Urinary bladder (tissue), 4 donors: ENCODE measurements at places on chromosomes 12 and 14. TPM values are rescaled to one million over a fixed set of nuclear protein-coding genes. Genes with fewer than 3 reads are reported as not detected.

Gene PELI2
- 15.9 TPM for total RNA-seq

Gene TAS2R8
- total RNA-seq: 0.58 TPM

Gene TTC9
- 1.7 TPM for total RNA-seq

Gene HAL
- total RNA-seq: not detected

Gene DNAJC22
- 1.0 TPM for total RNA-seq

Gene SERPINA9
- not detected for total RNA-seq

Gene TMEM63C
- 0.85 TPM for total RNA-seq

Gene PAH
- 2.3 TPM for total RNA-seq

Gene ZFYVE1
- 11.9 TPM for total RNA-seq

Gene LBHD2
- not detected for total RNA-seq

Gene KRT79
- total RNA-seq: not detected

Gene APEX1
- 21.2 TPM for total RNA-seq

Gene PLXNC1
- 19.0 TPM for total RNA-seq

Gene SLC38A4
- 8.8 TPM for total RNA-seq

Gene DTX1
- 3.3 TPM for total RNA-seq

Gene NRL
- 0.85 TPM for total RNA-seq

Gene DEGS2
- 6.5 TPM for total RNA-seq

Gene EDDM3A
- total RNA-seq: not detected

Gene C14orf180
- total RNA-seq: 0.42 TPM

Gene NRXN3
- total RNA-seq: 3.9 TPM

Gene GPR137C
- total RNA-seq: 14.0 TPM

Gene INSM2
- 0.11 TPM for total RNA-seq

Gene RERG
- total RNA-seq: 38.4 TPM

Gene BICDL1
- total RNA-seq: 2.4 TPM

Gene GLIPR1L1
- total RNA-seq: not detected

Gene TSHR
- 1.1 TPM for total RNA-seq

Gene PPP4R4
- total RNA-seq: 0.37 TPM

Gene NOXRED1
- total RNA-seq: 0.69 TPM

Gene RPS6KL1
- total RNA-seq: 2.4 TPM

Gene BEGAIN
- 3.1 TPM for total RNA-seq

Gene KRT6A
- not detected for total RNA-seq

Gene IL26
- total RNA-seq: not detected

Gene CD69
- 13.7 TPM for total RNA-seq

Gene FBXL14
- total RNA-seq: 7.0 TPM

Gene ZCRB1
- total RNA-seq: 27.7 TPM

Gene MYF5
- total RNA-seq: 5.4 TPM

Gene PSMC1
- 81.8 TPM for total RNA-seq

Gene PRH2
- total RNA-seq: not detected

Gene LRFN5
- 45.9 TPM for total RNA-seq

Gene GLIPR1L2
- 2.4 TPM for total RNA-seq

Gene SLCO1C1
- 4.9 TPM for total RNA-seq

Gene KRT6B
- not detected for total RNA-seq

Gene TMTC1
- 24.8 TPM for total RNA-seq

Gene A2ML1
- total RNA-seq: 4.1 TPM

Gene ABCD2
- total RNA-seq: 5.1 TPM

Gene CD163
- total RNA-seq: 19.1 TPM

Gene IL31
- total RNA-seq: not detected

Gene FOXG1
- not detected for total RNA-seq

Gene PITPNM2
- total RNA-seq: 4.5 TPM

Gene LHX5
- not detected for total RNA-seq

Gene NRDE2
- total RNA-seq: 15.6 TPM
